ENCODE measurements at places on chromosomes 7 and 10.
A peak's percentile ranks its signal among the peaks of the same experiment; 100 is the strongest.

DNA sequence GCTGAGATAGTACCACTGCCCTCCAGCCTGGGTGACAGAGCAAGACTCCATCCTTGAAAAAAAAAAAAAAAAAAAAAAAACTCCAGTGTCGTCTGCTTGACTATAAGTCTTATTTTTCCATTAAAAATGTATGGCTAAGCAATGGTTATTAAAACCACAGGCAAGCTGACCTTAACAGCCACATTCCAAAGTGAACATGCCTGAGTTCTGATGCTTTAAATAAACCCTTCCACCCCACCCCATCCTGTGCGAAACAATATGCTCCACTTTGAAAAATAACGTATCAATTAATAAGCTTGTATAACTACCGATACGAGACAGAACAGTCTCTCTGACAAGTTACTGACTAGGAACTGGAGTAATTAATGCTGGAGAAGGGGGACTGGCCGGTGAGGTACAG, 63.7 kb downstream of the LARP4B start:
- DNase-seq: no peak

- DNase-seq: no peak
These were observed 89.7 kb upstream of the RPA3 start for GRCh38 chr7:7808156-7808555.

- no peak for DNase-seq
These were observed 250.4 kb upstream of the FZD8 start for GRCh38 chr10:35892526-35892925.

DNA sequence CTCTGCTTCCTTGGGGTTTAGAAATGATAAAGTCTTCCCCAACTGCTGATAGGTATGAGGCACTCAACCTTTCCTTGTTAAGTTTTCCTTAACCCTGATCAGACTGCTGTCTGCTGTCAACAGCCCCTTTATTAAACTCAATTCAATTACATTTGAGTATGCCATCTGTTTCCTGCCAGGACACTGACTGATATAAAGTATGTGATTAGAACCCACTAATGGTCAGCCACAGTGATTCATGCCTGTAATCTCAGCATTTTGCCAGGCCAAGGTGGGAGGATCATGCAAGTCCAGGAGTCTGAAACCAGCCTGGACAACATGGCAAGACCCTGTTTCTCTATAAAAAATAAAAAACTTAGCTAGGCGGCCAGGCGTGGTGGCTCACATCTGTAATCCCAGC, 18.1 kb downstream of the BAZ1B start:
- DNase-seq: no peak

GRCh38 chr7:134720091-134720935, 59.1 kb upstream of the CALD1 start:
- DNase-seq: no peak

- DNase-seq: no peak
These were observed 133.8 kb downstream of the TCERG1L start for GRCh38 chr10:131177431-131178327.

DNA sequence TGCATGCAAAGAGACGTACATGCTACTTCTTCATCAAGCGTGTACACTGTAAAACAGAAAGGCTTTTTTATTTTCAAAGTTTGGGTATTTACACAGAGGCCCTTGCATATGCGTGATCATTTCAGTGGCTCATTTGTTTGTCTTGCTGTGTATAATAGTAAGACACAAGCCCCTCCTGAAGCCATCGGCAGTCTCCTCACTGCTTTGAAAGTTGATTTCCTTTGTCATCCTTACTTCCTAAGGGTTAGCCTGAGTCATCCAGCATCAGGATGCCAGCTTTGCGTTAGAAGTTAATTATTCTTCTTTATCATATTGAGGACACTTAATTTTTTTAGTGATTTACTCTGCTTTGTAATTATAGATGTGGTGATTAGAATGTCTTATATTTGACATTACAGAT, 72.5 kb upstream of the CTBP2 start:
- DNase-seq: no peak

DNA sequence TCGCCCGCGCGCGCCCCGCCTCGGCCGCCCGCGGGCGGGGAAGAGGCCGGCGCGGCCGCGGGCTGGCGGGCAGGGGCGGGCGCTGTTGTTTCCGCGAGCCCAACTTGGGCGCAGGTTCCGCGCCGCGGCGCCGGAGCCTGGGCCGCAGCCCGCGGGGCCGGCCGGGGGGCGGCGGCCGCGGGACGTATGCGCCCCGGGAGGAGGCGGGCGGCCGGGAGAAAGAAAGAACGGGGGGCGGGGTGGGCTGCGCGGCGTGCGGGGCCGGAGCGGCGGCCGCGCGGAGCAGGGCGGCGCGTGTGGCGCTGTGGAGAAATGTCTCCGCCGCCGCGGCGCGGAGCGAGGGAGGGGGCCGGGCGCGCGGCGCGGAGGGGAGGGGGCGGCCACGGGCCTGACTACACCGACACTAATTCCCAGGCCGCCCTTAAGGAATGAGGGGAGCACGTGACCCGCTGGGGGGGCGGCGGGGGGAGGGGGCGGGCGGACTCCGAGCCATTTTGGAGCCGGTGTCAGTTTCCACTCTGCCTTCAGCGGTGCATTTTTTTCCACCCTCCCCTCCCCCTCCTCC, at the start of gene BMI1:
Gene BMI1, plus strand, starts transcription at position 509 of the 565 bp plus-strand sequence. CDS start 5,351 bp downstream, outside the sequence.
- peak; percentile 80 for DNase-seq

GRCh38 chr7:70487428-70487827, 644.5 kb upstream of the GALNT17 start:
- DNase-seq: no peak

DNA sequence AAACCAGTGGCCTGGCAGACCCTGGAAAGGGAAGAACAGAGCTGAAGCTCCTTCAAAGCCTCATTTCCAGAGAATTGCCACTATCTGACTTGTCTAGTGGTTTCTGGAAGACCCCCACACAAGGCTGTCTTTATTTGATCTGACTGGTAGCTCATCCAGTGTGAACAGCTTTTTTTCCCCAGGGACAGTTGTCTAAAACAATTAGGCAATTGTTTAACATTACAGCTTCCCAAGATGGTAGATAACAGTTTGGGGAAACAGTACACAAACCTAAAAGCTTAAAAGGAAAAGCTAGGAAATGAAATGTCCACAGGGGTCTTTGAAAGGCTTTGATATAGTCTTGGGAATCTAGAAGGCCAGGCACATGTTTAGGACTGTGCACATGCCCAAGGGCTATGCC, 203.4 kb upstream of the CTBP2 start:
- no peak for DNase-seq

DNA sequence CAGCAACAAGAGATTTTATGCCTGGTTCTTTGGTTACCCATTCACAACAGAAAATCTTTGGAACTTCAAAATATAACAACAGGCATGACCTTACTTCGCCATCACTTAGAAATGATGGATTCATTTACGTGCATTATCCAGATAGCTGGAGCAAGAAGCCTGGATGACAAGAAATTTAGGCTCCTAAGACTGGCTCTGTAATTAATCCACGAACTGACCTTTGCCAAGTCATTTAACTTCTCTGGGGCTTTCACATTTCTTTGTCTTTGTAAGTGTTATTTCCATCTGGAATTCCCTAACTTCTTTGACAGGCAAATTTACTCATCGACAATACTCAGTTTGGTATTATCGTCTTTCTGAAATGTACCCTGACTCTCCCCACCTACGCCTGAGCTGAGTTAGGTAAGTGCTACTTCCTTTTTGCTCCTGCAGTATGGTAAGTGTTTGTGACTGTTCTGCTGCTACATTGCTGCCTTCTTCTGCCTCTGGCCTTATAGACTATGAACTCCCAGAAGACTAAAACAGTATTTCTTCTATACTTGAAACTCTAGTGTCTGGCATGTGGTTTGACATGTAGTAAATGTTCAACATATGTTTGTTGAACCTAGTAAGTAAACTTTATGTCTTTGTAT, 5.5 kb upstream of the MDFIC start:
- peak; percentile 41 for DNase-seq

GRCh38 chr7:142385491-142386340, 127.9 kb upstream of the PRSS58 start:
- DNase-seq: peak; percentile 62

DNA sequence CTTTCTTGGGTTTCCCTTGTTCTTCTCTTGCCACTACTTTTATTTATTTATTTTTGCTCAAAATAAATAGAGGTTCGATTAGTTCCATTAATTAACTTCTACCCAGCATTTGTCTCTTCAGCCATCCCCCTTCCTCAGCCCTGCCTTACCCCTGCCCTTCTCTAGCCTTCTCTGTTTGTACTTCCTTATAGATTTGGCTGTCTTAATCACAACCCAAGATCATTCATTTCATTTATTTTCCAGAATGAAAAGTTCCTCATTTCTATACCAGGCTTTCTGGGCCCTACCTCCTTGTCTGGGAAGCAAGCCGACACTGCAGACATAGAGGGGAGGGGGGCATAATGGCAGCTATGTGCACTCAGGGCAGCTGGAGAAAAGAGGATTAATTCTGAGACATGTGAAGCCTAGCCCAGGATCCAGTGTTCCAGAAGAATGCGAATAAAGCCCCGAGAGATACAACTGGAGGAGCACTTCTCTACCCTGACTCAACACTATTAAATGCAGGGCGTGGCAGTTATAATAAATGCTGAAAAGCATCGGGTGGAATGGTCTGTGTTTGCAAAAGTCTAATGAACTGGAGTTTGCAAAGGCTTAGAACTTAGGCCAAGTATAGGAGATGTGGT, 6.4 kb upstream of the PDCD4 start:
- no peak for DNase-seq

DNA sequence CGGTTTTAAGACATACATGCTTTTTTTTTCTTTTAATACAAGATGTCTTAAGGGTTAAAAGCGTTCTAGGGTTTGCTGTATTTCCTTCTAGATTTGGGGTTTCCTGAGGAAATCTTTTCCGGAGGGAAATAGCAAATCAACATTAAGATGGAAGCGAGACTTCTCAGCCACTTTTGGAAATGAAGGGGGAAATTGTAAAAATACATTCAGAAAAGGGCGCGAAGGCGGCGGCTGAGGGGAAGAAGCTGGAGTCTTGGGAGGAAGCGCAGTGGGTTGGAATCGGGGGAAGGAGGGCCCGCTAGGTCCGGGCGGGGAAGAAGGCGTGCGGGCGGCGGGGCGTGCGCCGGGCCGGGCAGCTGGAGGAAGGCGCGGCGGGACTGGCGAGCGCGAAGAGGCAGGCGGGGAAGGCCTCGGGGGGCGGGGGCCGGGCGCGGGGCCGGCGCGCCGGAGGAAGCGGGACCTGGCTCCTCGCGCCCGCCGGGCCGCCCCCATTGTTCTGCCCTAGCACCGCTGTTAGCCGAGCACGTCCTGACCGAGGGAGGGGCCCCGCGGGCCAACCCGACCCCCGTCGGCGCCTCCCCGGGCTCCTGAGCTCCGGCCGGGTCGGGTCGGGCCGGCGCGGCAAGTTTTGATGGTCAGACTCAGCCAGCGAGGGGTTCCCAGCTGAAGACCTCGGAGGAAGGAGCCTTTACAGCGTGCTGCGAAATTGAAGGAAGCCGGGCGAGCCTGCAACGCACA, 1.5 kb upstream of the SKIDA1 start:
- DNase-seq: peak; percentile 46

DNA sequence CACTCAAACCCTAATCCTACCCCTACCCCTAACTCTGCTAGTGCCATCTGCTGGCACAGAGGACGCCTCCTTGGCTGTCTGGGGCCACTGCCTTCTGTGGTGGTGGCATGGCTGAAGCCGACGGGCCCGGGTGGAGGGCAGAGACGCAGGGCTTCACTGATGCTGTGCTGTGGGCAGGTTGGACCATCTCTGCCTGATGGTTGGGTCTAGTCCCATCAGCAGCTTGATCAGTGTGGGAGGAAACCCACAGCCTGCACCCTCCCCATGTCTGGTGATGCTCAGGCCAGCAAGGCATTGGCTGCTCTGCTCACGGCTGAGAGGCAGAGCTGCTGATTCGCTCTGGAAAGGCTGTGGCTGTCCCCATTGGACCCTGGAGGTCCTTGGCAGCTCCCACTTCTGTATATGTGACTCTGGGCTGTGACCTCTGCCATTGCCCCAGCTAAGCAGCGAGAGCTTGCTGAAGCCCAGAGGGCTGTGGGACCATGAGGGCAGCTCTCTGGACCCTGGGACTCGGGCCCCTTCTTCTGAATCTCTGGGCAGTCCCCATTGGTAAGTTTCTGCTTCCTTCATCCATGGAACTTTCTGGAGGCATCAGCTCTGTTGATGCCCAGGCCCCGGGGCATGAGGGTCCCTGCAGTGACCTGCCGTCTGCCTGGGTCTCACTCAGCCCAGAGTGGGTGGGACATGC, at the start of gene SCART1:
Gene SCART1, plus strand, starts transcription at position 430 of the 688 bp plus-strand sequence. Its CDS starts 53 bp downstream, at position 483.
- peak; percentile 50 for DNase-seq

DNA sequence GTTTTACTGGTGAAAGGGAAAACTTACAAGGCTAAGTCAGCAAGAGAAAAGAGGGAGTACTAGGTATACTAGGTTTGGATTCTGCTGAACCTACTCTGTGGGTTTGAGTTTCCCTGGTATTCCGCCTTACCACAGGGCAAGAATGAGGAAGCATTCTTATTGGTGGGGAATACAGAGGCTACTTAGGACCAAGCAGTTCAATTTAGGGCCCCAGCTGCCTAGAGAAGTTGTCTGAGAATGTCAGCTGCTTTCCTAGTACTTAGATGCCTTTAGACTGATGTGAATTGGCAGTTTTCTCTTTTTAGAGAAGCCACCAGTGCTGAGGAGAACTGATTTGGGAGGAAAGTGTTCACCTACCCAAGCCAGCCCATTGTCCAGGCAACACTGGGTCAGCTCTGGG, 409.0 kb upstream of the LRGUK start:
- DNase-seq: no peak

DNA sequence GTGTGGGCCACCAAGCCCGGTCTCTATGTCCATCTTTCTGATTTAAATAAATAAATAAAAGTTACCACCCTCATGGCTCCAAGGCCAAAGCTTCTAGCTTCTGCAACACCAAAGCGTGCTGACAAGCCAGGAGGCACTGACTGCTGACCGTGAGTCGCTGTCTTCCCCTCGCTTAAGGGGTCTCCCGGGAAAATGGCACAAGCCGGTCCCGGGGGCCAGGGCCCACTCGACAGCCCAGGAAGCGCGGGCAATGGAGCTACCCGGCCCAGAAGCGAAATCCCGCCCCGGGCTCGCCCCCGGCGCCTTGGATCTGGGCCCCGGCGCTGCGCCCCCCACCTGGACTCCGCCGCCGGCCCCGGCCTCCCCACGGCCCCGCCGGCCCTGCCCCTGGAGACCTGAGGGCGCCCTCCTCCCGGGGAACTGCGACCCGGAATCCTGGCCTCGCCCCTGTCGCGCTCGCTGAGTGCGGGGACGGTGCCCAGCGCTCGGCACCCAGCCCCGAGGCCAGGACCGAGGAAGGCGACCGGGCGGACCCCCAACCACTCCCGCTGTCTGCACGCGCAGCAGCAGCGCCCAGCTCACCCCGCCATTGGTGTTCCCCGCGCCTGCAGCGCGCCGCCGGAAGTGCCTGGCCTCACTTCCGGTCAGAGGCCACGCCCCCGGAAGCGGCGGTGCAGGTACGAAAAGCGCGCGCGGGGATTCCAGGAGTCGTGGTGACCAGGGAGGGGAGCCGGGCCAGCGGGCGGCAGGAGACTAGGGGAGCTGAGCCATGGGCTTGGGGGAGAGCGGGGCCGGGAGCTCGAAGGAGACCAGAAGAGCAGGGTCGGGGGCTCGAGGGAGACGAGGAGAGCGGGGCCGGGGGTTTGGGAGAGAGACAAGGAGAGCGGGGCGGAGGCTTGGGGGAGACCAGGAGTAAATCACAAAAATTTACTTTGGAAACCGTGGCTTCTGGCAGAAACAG, at the start of the genes MRM2 and NUDT1:
Gene MRM2, minus strand, starts transcription at position 626 of the 961 bp plus-strand sequence. Its CDS starts 36 bp downstream, at position 590.
Gene NUDT1, plus strand, starts transcription at position 647 of the 961 bp plus-strand sequence. CDS start 2,349 bp downstream, outside the sequence.
- DNase-seq: peak; percentile 71
